ENCODE measurements at places on chromosomes 7 and 10.

DNA sequence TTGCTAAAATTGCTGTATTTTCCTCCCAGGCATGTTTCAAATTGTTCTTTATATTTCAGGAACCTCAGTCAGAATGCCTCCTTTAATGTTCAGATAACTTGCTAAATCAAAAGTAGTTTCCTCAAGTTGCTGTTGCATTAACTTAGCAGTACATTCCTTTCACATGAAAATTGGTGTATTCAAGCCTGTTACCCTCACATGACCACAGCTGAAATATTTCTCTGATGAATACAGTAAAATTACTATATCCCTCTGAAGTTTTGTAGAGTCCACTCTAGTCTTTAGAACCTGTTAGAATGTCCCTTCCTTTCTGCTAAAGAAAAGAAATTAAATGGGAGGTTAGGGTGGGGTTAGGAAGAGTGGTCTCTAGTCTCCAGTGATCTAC, 24.5 kb upstream of the C1GALT1 start:
- DNase-seq: no peak

DNA sequence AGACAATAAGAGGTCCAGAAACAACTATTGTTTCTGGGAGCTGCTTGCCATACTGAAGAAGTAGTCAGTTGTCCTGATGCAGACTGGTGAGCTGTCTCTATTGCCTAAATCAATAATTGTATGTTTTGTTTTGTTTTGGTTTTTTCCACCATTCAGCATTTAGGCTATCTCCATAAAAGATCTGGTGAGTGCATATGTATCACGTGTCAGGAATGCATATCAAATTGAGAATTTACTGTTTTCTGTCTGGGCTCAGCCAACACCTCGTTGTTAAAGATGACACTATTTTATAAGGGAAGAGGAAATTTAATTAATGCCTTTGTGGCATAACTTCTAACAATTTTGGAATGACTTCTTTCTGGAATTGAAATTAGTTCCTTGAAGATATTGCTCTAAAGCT, 66.2 kb downstream of the SORCS1 start:
- DNase-seq: no peak

DNA sequence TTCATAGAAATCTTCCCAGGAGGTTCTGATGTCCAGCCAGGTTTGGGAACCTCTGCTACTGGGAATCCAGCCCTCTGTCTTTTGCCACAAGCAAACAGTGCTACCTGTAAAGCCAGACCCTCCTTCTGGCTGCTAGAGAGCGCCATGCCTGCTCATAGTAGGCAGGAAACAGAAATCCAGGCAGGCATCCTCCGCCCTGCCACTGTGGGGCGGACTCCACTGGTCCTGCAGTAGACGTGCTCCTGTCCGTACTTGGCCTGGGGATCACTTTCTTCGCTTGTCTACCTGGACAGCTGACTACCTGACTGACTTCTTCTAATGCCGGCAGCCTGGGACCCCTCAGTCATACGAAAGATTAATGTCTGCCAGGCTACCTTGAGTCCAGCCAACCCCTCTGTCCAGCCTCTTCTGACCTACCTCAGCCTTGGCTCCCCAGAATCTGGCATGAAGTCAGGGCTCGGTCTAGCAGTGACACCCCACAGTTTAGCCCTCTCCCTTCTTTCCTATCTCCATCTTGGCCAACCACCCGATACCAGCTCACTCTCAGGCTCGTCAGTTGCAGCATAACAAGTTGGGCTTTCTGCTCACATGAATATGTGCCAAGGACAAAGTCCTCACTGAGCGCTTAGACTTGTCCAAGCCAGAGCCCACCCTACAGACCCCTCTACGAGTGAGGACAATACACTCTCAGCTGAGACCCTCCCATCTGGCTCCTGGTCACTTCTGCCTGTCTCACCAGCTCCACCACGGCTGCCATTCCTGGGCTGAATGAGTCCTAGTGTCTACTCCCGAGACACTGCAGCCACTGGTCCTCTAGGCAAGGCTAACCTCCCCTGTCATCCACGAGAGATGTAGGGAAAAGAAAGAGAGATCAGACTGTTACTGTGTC, 43.9 kb upstream of the OPALIN start:
- DNase-seq: no peak

DNA sequence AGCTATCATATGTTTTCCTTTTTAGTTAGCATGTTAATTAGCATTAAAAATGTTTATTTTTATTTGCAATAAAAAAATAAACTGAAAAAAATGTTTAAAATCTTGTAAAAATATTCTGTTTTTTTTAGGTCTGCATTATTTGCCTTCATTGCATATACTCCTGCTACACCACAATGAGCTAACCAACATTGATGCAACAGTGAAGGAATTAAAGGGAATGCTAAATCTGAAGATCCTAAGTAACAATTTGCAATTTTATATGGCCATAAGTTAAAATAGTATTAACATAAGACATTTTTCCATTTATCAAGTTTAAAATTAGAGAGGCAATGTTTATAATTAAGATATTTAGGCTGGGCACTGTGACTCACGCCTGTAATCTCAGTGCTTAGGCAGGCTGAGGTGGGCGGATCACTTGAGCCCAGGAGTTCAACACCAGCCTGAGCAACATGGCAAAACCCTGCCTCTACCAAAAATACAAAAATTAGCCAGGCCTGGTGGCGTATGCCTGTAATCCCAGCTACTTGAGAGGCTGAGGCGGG, 32.2 kb downstream of the LRRC72 start:
- no peak for DNase-seq

DNA sequence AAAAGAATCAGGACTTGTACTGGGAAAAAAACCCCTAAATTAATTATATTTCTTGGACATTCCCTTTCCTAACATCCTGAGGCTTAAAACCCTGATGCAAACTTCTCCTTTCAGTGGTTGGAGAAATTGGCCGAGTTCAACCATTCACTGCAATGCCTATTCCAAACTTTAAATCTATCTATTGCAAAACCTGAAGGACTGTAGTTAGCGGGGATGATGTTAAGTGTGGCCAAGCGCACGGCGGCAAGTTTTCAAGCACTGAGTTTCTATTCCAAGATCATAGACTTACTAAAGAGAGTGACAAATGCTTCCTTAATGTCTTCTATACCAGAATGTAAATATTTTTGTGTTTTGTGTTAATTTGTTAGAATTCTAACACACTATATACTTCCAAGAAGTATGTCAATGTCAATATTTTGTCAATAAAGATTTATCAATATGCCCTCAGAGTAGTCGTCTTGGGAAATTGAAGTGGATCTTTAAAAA, 6.6 kb downstream of the EMX2 start:
- no peak for DNase-seq

DNA sequence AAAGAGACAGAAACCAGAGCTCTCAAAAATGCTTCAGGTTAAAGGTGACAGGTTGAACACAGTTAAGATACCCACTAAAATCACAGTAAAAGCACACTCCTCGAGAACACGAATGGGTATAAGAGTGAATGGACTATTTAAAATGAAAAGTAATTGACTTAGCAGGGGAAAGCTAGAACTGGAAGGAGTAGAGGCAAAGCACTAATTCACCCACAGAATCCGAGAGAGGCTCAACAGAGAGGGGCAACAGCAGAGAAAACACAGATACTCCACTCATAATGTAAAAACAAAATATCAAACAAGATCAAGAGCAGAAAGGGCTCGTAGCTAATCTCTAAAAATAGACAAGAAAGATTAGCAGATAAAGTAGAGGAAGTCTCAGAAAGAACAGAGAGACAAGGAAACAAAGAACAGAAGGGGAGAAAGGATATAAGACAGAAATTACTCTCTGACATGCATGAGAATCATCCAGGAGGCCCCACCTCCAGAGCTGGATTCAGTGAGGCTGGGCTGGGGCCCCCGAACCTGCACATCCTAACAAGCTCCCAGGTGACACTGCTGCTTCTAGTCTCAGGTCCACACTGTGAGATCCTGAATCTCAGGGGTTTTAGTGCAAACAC, 117.6 kb downstream of the GALNT11 start:
- no peak for DNase-seq

- no peak for DNase-seq
Observed at GRCh38 chr10:99630433-99630832, 10.2 kb upstream of the SLC25A28 start.

DNA sequence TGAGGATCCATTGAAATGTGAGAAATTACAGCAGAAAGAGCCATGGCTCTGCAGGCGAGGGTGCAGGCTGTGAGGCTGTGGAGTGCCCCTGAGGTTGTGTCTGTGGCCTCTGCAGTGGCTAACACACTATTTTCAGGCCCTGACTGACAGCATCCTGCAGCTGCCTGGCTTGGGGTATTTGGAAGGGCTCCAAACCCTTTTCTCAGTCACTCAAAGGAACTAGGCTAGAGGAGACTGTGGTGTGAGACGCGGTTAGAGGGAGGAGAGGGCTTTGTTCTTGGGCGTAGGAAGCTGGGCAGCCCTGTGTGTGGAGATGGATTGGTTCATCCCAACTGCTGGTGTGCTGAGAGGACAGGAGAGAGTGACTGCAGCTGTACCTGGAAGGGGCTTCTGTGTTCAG, 134.9 kb downstream of the RAMP3 start:
- DNase-seq: no peak

DNA sequence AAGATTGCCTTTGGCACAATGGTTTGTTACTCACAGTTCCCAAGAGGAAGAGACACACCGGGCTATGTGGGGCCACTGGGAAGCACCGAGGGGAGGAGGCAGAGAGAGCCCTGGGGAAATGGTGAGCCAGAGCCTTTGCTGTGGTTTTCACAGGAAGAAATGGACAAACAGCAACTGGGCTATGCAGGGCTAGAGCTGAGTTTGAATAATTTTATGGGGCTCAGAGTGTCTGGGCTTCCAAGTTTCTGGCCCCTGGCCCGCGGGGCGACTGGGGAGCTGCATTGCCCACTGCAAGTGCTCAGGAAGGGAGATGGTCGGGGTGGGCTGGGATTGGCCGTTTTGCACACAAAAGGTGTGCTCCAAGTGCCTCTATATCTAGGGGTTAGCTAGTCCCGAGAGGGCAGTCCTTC, 92.6 kb downstream of the CHST15 start:
- no peak for DNase-seq

- DNase-seq: no peak
Observed at GRCh38 chr7:10120936-10121335, 852.7 kb upstream of the PHF14 start.

DNA sequence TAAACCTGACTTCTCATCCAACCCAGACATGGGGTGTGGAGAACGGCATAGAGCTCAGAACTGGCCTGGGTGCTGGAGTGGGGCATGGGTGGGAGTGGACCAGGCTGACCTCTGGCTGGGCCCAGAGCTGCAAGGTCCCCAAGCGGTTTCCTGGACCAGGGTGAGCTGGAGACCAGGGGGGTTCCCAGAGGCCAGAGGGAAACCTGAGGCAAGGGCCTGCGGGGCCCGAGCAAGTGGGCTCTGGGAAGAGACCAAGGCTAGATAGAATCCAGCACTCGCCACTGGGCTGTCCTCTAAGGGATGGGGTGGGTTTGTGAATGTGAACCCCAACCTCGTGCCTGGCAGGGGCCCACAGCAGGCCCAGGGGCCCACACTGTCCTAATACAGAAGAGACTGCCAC, 39.4 kb upstream of the RET start:
- DNase-seq: no peak

- no peak for DNase-seq
Observed at GRCh38 chr10:43355749-43356371, 15.6 kb upstream of the FXYD4 start.

GRCh38 chr7:24668927-24669635, 88.2 kb downstream of the GSDME start:
- DNase-seq: no peak

- no peak for DNase-seq
Observed at GRCh38 chr10:132276179-132276675, 31.5 kb downstream of the STK32C start.

GRCh38 chr7:155947051-155947450, 134.8 kb upstream of the SHH start:
- no peak for DNase-seq

GRCh38 chr10:93755443-93756116, 2.2 kb upstream of the LGI1 start:
- DNase-seq: no peak

GRCh38 chr7:106423821-106424475, 139.2 kb upstream of the NAMPT start:
- DNase-seq: no peak

GRCh38 chr10:2658780-2659179, 408.6 kb upstream of the PFKP start:
- no peak for DNase-seq

- DNase-seq: peak; percentile 25
Observed at GRCh38 chr7:774161-775109, 47.4 kb upstream of the PRKAR1B start.

GRCh38 chr10:15339892-15340291, 31.2 kb downstream of the FAM171A1 start:
- no peak for DNase-seq

GRCh38 chr10:1007583-1007982, 18.1 kb downstream of the IDI2 start:
- DNase-seq: no peak

DNA sequence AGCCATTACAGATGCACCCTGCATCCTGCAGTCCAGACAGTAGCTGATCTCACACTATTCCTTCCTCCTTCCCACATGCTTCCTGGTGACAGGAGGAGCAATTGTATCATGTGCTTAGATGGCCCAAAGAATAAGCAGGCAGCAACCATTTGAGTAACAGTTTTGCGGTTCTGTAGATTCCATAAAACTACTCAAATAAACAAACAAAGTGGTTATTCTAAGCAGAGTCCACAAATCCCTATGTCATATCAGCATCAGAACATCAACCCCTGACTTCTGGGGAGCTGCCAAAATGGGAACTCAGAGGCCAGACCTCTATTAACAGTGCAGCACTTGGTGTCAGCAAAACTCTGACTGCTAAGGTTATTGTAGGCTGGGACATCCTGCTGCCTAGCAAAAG, 226.0 kb downstream of the SORCS1 start:
- DNase-seq: no peak

DNA sequence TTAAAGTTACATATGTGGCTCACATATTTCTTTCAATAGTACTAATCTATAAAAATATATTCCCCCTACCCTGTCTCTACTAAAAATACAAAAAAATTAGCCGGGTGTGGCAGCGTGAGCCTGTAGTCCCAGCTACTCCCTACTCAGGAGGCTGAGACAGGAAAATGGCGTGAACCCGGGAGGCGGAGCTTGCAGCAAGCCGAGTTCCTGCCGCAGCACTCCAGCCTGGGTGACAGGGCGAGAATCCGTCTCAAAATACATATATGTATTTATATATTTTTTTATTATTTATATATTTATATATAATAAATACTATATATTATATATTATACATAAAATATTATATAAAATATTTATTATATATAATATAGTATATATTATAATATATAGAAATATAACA, 69.7 kb upstream of the GRM3 start:
- no peak for DNase-seq

GRCh38 chr10:110858297-110858934, 13.3 kb upstream of the PDCD4 start:
- DNase-seq: no peak
